ENCODE measurements at places on chromosomes 1 and 21.

- no peak for DNase-seq
Observed at GRCh38 chr1:204565617-204566582, 49.7 kb downstream of the MDM4 start.

DNA sequence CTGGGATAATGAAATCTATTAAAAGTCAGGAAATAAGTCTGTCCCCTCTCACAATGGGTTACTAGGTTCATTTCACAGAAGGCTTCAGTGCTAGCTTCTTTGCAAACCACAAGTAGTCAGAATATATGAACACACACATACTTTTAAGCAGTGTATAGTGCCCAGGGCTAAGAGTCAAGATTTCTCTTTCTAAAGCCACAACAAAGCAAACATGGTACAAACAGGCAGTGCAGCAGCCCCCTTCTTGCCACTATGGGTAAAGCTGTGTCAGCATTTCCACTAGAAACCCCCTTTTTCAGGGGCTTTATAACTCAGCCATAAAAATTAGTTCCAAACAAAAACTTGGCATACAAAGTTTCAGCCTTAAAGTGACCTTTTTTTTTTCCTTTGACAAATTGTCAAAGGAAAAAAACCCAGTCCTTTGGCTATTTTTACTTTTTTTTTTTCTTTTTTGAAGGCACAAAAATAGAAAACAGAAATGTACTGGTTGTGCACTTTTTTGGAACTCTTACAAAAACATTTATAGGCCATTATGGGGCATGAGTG, 315.4 kb downstream of the LMO4 start:
- no peak for DNase-seq

- DNase-seq: no peak
Observed at GRCh38 chr1:227951624-227952373, 4.1 kb upstream of the WNT9A start.

DNA sequence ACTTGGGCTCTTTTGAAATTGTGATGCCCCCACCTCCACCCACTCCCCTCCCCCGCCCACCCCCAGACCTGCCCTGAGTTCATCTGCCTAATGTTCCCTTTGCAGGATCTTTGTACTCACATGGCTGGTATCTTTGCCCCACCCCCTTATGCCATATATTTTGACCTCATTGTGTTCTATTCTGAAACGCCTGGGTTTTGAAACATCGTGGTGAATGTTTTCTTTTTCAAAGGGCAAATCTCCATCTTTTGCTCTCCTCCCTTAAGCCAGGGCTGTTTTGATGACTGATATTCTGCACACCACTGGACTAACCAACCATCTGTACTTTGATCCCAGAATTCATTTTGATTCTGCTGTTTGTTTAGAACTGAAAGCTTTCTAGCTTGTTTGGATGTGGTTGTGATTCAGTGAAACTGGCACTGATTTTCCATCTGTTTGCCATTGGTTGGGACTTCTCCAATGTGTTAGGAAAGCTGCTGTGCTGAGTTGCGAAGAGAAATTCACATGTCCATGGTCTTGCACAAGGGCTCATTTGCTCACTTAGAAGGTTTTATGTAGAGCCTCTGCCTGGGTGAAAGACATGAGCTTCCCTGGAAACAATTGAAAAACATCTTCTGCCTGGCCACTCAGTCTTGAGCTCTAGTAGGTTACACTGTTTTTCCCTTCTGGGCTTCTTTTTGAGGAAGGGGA, 16.5 kb downstream of the SMAP2 start:
- no peak for DNase-seq

GRCh38 chr1:117058810-117059209, 1.3 kb upstream of the TTF2 start:
- DNase-seq: no peak

DNA sequence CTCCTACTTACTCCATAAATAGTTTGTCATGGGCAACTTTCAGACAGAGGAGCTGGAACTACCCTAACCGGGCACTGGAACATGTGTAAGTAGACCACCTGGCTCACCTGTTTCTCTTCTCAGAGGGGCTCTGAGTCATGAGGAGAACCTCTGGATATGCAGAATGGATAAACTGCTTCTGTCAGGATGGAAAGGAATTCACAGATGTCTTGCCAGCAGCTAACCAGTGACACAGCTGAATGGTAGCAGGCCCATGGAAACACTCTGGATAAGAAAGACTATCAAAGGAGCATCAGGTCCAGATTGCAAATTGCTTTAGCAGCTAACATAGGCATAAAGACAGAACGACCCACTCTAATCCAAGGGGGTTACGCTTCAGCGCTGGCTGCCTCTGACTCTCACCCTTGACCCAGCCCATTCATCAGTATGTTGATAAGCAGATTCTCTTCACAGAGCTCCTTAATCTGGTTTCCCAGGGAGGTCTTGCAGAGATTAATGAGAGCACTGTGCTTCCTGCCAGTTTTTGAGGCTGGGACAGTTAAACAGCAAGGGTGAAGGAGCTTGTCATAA, 54.2 kb downstream of the HIVEP3 start:
- no peak for DNase-seq

DNA sequence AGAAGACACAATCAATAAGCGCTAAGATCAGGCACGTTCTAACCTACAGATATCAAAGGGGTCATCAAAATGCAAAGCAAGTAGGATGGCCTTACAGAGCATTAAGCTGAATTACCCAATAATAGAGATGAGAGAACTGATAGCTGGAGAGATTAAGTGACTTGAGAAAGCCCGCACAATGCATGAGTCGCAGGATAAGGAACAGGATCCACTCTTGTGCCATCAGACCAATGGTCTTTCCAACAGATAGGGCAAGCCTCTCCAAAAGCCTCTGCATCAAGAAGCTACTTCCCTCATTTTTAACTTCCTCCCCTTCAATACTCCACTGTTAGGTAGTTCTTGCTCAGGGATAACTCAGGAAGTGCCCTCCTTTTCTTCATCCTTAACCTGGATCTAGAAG, 2.6 kb downstream of the CHML start:
- DNase-seq: no peak

GRCh38 chr1:64248065-64248464, 44.6 kb downstream of the UBE2U start:
- no peak for DNase-seq

GRCh38 chr1:22318279-22318981, 133.2 kb upstream of the ZBTB40 start:
- DNase-seq: no peak

DNA sequence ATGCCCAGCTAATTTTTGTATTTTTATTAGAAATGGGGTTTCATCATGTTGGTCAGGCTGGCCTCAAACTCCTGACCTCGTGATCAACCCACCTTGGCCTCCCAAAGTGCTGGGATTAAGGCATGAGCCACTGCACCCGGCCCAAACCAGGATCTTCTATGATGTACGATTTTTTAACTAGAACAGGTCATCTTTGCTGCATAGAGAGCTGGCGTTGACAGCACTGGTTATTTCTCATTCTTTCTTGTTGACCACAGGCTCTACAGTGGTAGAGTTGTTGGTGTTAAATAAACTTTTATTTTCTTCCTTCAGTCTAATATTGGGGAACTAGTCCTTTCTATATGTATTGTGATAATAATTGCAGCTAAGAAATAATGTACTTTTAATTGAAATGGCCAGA, 3.8 kb upstream of the MAB21L3 start:
- DNase-seq: no peak

DNA sequence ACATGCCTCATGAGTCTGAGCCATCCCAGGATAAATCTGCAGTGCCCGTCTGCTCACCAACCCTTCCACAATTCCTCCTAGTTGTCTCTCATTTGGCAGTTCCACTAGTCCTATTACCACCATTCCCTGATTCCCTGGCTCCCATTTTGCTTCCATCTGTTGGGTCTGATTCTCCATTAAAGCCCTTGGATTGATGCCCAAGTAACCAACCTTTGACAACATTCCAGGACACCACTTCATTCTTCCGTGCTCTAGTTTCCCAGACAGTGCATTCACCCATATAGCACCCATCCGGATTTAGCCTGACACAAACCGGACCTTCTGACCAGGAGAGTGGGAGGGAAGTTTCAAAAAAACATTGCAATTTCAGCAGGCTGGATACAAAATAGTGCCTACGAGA, 189.4 kb upstream of the PALMD start:
- DNase-seq: no peak

DNA sequence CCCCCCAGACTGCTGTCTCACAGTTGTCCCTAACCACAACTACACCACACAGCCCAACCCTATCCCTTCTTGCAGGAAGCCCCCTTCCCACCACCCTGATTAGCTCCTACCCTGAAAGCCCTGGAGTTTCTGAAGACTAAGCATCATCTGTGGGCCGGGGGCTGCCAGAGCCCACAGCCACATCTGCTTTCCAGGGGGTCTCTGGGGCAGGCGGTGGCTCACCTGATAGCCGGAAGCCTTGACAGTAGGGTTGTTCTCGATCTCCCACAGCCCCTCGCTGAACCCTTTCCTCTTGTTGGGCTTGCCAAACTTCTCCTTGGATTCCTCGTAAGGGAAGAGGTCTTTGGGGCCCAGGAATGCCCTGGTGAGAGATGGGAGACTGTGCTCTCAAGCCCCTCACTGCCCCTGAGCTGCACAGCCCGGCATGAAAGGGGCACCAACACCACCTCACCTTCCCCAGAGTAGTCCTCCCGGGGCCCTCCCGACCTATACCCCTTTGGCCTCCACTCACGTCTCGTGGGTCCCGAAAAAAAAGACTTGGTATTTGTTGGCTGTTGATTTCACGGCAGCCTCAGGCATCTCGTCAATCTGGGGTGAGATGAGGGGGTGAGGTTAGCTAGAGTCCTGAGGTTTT, 4.0 kb upstream of the MRPL24 start:
- DNase-seq: no peak

GRCh38 chr1:234875953-234876855, 252.4 kb downstream of the TOMM20 start:
- DNase-seq: no peak

DNA sequence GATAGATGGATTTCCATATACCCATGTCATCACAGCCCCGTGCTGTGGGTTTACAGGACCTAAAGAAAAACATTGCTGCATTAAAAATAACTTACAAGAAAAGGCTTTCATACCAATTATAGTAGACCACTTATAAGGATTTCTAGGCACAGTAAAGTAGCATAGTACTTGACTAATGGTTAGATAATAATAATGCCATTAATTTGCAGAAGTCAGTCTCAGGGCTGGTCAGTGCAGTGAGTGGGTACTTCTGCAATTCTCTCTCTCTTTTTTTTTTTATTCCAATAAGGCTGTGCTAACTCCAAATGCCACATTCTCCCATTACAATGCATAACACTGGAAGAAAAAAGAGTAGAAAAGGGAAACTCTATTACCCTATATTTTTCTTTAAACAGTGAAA, 73.1 kb upstream of the TMPRSS15 start:
- no peak for DNase-seq

GRCh38 chr1:93154898-93155297, 25.3 kb downstream of the TMED5 start:
- DNase-seq: no peak

- no peak for DNase-seq
Observed at GRCh38 chr1:226098870-226099835, 36.6 kb downstream of the H3-3A start.

GRCh38 chr1:3883194-3883925, 16.7 kb downstream of the C1orf174 start:
- DNase-seq: no peak

GRCh38 chr1:74526708-74527107, 14.3 kb upstream of the LRRC53 start:
- no peak for DNase-seq

DNA sequence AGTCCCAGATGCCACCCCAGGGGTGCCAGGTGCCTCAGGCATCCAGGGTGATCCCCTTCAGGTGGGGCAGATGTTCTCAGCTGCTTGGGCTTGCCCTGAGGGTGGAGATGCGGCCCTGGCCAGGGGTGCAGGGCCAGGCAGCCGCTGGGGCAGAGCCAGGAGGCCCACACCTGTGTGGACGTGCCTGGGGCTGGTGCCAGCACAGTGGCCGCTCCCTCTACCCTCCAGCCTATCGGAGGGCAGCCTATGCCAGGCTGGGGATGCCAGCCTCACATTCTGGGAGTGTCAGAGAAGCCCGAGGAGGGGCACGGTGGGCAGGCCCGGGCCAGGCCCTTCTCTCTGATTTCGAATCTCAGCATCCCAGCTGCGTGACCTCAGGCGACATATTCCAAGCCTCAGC, 96.5 kb upstream of the WNT4 start:
- no peak for DNase-seq

- no peak for DNase-seq
Observed at GRCh38 chr1:200869753-200870391, 2.9 kb upstream of the GPR25 start.

DNA sequence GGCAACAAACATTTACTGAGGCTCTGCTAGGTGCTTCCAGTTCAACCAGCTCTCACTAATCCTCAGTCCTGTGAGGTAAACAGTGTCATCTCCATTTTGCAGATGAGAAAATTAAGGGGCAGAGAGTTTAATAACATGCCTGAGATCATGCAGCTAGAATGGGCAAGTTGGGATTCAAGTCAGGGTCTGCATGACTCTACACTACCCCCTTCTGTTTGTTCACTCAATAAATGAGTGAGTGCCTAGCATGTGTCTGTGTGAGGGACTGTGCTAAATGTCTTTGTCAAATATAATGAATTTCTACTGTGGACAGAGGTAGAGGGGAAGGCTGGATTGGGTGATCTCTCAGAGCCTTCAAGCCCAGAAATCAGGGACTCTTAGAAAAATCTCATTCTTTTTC, 4.5 kb downstream of the PEF1 start:
- no peak for DNase-seq

GRCh38 chr1:195886000-195886399, 722.2 kb downstream of the KCNT2 start:
- no peak for DNase-seq

DNA sequence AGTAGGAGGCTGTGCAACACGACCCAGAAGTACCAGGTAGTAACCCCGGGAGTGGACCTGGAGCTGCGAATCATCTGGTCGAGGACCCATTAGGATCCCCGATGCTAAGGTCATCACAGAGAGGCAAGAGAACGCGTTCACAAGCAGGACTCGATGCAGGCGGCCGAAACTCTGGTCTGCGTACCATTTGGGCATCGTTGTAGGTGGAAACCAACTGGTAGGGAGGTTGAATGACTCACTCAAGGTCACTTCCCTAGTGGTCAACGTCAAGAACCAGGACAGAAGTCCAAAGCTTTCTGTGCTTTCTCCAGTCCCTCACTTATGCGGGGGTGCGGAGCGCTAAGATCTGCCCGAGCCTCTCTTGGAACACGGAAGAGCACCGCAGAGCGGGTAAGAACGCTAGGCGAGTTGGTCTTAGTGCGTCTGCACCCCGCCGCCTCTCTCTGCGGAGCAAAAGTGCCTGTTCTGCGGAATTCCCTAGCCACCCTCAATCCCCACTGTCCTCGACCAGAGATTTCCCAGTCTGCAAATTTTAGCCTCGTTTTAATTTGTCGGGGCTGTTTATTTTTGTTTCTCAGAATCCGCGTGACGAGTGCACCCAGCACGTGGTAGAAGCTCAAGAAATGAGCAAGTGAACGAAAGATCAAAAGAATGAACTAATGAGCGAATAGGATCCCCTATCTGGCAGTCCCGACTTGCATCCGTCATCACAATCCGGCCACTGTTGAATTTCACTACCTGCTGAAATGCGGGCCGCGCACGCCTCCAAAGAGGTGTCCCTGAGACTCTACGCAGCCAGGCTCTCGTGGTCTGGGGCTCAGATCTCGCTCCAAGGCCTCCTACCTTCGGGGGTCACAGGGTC, 12.2 kb downstream of the HLX start:
- DNase-seq: no peak
